ENCODE measurements at places on chromosomes 3 and 15.
A peak's percentile ranks its signal among the peaks of the same experiment; 100 is the strongest.

- no peak for DNase-seq
These were observed 42.1 kb downstream of the CRABP1 start for GRCh38 chr15:78382114-78382880.

DNA sequence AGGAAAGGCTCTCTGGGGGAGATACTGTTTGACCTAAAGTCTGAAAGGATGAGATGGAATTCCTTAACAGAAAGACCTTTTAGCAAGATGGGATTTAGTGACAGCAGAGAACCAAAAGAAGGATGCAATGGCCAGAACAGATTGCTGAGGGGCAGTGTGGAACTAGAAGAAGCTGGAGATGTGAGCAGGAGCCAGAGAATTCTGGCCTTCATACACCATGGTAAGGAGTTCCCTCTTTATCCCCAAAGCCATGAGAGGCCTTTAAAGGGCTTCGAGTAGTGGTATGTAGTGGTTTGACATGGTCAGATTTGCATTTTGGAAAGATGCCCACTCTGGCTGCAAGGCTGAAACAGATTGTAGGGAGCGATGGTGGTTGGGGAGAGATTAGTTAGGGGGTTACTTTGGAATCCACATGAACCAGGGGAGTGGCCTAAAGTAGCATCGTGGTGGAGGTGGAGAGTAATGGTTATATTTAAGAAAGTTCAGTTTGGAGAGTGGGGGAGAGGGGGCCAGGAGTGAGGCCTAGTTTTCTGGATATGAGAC lies 34.0 kb upstream of the NPHP3 start:
- peak; percentile 2 for DNase-seq

DNA sequence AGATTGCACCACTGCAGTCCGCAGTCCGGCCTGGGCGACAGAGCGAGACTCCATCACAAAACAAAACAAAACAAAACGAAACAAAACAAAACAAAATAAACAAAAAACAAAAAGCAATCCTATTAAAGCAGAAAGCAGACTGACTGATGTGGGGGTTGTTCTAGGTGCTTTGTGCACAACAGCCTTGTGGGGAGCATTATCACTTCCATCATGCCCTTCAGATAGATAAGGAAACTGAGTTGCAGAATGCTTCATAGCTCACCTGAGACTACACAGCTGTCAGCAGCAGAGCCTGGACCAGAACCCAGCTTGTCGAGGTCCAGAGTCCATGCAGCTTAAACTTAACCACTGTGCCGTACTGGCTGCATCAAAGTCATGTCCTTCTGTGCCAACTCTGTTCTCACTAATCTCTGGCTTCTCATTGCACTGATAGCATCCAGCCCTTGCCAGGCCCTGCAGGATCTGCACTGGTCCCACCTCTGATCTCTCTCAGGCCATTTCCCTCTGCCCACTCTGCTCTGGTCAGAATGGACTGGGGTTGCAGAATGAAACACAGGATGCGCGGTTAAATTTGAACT lies 47.6 kb upstream of the MRPS22 start:
- no peak for DNase-seq

GRCh38 chr3:120145542-120146285 lies 51.5 kb upstream of the GSK3B start:
- DNase-seq = no peak

- DNase-seq = no peak
These were observed 126.7 kb upstream of the PHLDB2 start for GRCh38 chr3:111732252-111732879.

- DNase-seq = no peak
These were observed 28.6 kb upstream of the KBTBD12 start for GRCh38 chr3:127886231-127886955.

DNA sequence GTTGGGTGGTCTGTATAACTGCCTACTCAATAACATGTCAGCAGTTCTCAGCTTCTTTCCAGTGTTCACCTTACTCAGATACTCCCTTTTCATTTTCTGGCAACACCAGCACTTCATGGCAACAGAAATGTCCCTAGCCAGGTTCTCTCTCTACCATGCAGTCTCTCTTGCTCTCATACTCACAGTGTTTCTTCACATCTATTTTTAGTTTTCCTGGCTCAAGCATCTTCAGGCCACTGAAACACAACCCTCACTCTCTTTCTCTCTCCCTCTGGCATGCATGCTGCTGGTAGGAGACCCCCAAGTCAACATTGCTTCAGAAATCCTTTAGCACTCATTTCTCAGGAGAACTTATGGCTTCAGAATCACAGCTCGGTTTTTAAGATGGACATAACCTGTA lies at the start of gene CAPN3:
Gene CAPN3, plus strand, starts transcription at position 253 of the 400 bp plus-strand sequence. CDS start 305 bp downstream, outside the sequence.
- DNase-seq = no peak

DNA sequence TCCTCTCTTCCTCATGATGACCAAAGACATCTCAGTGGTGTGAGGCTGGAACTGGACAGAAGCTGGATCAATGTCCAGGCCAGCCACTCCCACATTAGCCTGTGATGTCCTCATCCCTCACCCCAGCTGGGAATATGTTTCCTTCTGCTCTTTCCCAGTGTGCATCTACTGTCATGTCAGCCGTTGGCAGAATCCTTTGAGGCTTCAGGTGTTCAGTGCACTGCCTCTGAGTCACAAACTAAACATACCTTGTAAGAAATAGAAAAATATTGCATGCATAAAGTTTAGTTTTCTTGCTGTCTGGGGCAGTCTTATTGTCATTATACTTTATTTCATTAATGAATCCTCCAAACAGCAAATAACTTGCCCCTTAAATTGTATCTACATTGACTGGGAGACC lies 161.6 kb upstream of the RASGRP1 start:
- DNase-seq = no peak

GRCh38 chr15:51848811-51849210 lies 19.4 kb downstream of the TMOD3 start:
- DNase-seq = no peak

GRCh38 chr3:80244390-80244789 lies 476.6 kb upstream of the ROBO1 start:
- no peak for DNase-seq

GRCh38 chr15:91886878-91887277 lies 33.4 kb downstream of the SLCO3A1 start:
- DNase-seq = no peak

- peak; percentile 20 for DNase-seq
These were observed 123.4 kb upstream of the MB21D2 start for GRCh38 chr3:193040836-193041672.

DNA sequence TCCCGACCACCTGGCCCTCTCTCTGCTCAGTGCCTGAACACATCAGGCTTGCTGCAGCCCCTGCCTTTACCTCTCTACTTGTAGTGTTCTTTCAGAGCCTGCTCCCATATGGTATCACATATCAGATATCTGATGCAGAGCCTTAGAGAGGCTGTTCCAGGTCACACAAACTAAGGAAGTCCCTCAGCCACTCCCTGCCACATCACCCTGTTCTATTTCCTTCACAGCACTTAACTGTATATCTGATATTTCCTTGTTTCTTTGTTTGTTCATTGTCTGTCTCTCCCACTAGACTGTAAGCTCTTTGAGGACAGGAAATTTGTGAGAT lies 976 bp upstream of the ALDH1L1 start:
- no peak for DNase-seq

DNA sequence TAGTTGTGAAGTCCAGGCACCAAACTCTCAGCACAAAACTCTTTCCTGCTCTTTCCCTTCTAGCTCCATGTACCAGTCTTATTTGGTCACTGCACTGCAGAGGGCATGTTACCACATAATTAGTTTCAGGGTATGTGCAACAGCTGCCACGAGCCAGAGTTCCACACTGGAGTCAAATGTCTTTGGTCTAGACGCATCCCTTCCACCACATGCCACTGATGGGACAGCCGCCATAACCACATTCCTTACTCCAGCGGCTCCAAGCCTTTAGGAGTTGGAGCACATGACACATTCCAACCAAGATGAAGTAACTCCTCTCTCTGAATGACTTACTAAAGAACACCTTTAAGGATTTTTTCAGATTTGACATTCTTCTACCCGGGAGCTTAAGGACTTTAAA lies 153.4 kb downstream of the ERC2 start:
- DNase-seq = no peak

GRCh38 chr15:42728560-42728959 lies 8.4 kb downstream of the CDAN1 start:
- peak; percentile 3 for DNase-seq

GRCh38 chr15:50059203-50059772 lies 59.7 kb downstream of the ATP8B4 start:
- no peak for DNase-seq

GRCh38 chr3:109072194-109072593 lies 45.7 kb downstream of the MORC1 start:
- no peak for DNase-seq

GRCh38 chr15:69940441-69941300 lies 157.0 kb downstream of the TLE3 start:
- DNase-seq = no peak

Measured in midbrain (tissue), 1 donor.